H4 (cell line): ENCODE measurements at places on chromosomes 4 and X.

DNA sequence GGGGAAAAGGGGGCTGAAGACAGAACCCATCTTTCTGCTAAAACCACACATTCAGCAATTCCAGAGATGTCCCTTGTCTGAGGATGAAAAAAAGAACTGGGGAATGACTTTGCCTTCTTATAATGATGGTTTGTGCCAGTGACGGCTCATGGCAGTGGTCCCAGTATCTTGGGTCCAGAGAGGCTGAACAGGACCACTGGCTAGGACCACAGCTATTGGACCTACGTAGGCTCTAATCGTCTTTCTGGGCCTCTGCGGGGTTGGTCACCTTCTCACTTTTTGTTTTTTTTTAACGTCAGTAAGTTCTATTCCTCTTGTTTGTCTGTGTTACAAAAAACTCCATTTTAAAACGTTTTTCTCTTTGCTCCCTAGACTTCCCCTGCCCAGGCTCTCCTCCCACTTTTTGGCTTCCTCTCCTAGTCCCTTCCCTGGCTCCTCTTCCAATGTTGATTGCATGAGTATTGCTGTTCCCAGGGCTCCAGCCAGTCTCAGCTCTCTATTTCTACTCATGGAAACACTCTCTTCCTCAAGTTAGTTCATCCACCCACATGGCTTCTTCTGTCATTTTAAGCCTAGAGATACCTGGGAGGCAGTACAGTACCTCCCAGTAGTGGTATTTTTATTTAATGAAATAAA, 52.6 kb upstream of the STX18 start:
- DNase-seq = no peak

DNA sequence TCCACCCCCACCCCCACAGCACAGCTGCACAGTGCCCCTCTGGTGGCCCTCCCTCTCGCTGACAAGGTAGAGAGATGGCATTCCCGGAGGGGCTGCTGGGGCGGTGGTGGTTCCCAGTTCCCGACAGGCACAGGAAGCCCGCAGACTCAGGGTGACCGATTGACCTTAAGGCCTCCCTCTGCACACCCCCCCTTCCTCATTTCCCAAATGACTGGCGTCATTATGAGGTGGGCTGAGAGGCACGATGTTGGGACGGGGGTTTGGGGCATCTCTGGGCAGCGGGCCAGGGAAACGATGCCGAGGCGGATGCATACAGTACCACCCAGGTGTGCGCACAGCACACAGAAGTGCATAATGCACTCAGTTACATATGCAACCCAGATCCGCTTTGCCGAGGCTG, 3.5 kb upstream of the TIMP1 start:
- no peak for DNase-seq

- no peak for DNase-seq
These were observed 383.9 kb downstream of the DCAF12L2 start for GRCh38 chrX:125782184-125782583.

GRCh38 chr4:185708348-185708747, 103.6 kb downstream of the SORBS2 start:
- no peak for DNase-seq

- peak; percentile 74 for DNase-seq
These were observed 473 bp upstream of the CCNQ start for GRCh38 chrX:153599192-153600031.

DNA sequence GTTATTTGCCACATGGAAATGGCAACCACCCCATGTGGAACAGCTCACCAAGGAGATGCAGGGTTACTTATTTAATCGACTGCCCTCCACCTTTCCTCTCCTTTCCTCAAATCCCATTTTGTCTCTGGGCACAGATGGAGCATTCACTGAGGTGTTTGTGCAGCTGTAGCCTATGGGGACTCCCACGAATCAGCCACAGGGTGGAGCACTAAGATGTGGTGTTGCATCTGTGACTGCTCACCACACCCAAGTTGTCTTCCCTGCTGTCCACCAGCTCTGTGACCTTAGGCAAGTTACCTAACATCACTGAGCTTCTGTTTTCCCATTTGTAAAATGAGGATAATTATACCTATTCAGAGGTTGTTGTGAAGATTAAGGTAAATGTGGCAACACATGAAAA, 252.4 kb upstream of the CPEB2 start:
- DNase-seq = no peak

GRCh38 chr4:57550198-57550597, 440.0 kb upstream of the IGFBP7 start:
- no peak for DNase-seq
